Dorsolateral prefrontal cortex (tissue), 122 donors: ENCODE measurements at places on chromosomes 7 and 10. TPM values are rescaled to one million over a fixed set of nuclear protein-coding genes. Genes with fewer than 3 reads are reported as not detected.

Gene PKD2L1
- 6.3 TPM for total RNA-seq

DNA sequence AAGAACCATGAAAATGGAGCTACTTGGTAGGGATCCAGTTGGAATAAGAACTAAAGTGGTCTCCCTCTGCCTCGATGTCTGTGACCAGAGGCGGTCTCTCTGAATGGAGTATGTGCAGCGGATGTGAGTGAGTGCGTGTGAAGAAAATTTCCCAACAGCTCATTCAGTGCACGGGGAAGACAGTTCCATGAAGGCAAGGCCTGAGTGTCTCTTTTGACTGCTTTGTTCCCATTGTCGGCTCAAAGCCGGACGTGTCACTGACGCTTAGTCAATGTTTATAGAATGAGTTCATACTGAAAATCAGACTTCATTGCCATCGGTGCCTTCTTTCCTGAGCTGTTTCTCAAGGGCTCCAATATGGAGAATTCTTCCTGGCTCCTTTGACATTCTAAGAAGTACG lies 55.3 kb upstream of the GRB10 start:
- DNase-seq: no peak

Gene PCLO
- total RNA-seq: 141 TPM

DNA sequence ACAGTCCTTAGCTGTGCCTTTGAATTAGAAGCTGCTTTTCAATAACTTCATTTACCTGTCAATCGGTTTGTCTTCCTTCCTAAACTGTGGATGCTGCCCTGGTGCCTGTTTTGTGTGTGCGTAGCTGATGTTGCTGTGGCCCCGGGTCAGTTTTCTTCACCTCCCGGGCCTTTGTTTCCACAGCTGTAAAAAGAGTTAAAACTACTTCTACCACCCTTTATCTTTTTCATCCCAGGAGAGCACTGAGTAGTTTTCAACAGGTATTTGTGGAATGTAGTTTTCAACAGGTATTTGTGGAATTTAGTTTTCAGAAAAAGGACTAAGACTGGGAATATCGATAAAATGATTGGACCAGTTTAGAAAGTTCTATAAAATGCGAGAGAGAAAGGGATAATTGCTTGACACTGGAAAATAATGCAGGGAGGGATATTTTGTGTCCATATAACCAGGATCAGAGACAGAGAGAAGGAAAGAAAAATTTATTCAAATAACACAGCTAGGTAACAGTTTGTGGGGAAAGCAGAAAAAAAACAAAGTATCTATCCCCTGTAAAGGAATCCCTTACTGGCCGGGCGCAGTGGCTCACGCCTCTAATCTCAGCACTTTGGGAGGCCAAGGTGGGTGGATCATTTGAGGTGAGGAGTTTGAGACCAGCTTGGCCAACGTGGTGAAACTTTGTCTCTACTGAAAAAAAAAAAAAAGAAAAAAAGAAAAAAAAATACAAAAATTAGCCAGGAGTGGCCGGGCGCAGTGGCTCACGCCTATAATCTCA lies 15.9 kb upstream of the IGF2BP3 start:
- no peak for DNase-seq

DNA sequence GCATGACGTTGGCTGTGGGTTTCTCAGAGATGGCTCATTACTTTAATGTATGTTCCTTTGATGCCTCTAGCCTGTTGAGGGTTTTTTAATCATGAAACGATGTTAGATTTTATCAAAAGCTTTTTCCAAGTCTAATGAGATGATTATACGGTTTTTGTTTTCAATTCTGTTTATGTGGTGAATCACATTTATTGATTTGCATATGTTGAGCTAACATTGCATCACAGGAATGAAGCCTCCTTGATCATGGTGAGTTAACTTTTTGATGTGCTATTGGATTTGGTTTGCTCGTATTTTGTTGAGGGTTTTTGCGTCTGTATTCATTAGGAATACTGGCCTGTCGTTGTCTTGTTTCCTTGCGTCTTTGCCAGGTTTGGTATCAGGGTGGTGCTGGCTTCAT lies 52.3 kb upstream of the PTPN12 start:
- no peak for DNase-seq

DNA sequence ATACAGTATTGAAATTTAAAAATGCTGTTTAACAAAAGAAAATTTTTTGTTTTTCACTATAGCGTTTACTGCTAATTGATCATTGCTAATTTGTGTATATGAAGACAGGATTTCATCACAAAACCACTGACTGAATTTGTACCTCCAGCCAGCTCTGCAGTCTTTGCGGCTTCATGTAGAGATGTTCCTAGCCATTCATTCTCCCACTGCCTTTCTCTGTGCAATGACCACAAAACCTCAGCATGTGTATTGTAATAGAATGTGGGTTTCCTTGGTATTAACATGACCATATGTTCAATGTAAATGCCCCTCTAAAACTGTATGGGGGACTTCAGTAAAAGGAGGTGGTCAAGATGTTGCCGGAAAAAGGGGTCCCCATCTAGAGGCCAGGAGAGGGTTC lies 81.1 kb upstream of the STEAP1B start:
- no peak for DNase-seq

DNA sequence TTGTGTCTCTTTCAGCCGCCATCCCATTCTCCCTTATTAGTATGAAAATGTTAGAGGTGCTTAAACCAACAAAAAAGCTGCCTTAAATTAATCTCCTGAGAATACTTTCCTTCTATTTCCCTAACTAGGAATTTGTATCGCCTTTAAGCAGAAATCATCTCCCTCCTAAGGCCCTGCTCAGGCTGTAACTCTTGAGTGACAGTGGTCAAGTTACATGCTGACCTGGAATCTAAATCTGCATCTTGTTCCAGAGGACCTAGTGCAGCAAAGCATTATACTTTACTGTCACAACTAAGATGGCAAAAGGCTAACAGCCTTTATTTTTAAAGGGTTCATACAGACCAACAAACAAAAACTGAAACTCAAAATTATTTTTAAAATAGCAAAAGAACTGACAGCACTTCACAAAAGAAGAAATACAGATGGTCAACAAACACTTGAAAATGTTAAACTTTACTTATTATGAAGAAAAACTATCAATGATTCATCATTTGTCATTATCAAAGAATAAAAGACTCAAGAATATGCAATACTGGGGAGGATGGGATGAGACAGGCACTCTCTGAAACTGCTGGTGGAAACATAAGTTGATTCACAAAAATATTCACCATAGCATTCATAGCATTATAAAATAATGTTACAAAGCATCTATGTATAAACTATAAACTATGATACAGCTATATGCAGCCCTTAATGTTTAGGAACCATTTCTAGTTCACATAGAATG lies 11.0 kb downstream of the CYREN start:
- DNase-seq: no peak

GRCh38 chr7:7344583-7344982 lies 162.2 kb downstream of the C1GALT1 start:
- no peak for DNase-seq

DNA sequence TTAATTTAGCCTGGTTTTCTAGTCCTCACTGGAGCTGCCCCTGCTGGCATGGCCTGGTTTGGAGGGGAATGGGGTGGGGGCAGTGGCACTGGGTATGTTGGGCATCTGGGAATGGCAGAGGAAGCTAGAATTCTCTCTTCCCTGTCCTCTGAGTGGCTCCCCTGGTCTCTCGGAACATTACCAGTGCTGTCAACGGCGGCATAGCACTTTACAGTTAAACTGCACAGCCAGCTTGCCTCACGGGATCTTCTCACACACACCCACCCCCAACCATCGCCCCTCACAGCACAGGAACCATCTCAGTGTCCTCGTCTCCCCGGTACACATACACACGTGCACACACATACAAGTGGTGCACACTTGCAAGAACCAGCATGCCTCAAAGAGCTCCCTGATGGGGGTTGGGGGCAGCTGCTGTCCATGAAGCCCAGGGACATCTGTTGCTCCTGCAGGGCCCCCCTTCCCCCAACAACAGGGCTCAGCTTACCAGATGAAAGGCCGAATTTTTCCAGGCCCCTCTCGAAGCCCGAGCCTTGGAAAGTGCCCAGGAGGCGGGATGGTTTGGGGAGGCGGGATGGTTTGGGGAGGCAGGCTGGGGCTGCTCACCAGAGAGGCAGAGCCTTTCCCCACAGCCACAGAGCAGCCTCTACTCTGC lies 41.0 kb downstream of the TSPAN15 start:
- DNase-seq: no peak

- no peak for DNase-seq
Observed at GRCh38 chr10:109343293-109343692, 580.0 kb downstream of the XPNPEP1 start.

GRCh38 chr10:49230004-49230403 lies 41.8 kb upstream of the TMEM273 start:
- no peak for DNase-seq

Gene COL13A1
- 1.6 TPM for total RNA-seq

- no peak for DNase-seq
Observed at GRCh38 chr10:1293157-1293556, 237.0 kb downstream of the WDR37 start.
